Dermis microvascular lymphatic vessel endothelial cell (primary cell): ENCODE measurements at places on chromosomes 3 and 15.
A peak's percentile ranks its signal among the peaks of the same experiment; 100 is the strongest.

- no peak for DNase-seq
Observed at GRCh38 chr3:48141604-48142137, 46.5 kb downstream of the CDC25A start.

DNA sequence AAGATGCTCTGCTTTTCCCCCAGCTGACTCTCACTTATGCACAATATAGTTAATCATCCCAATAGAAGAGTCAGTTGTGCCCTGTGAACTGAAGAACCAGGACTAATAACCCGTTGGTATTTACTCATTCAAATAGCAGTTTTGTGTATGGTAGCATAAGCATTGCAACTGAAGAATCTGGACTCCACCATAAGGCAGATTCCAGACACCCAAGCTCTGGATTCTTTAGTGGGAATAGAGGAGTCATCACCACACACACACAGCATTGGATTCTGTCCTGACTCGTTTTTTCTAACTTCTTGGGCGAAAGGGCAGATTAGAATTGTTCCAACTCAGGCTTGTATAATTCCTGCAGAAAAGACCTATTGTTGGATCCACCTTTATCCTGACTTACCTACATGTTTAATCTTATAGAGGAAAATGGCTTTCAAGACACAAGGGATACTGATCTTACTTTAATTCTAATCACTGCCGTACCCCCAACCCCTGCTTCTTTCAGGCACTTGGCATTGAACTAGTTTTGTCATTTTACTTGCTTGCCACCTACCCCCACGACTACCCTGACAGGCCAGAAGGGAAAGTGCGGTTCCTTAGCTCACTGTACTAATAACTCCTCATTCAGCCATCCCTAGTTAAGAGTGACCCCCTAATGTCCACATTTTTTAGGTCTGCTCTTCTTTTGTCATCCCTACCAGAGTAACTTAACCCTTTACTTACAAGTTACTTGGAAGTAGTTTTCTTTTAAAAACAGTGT lies 42.3 kb downstream of the NKIRAS1 start:
- DNase-seq = no peak

DNA sequence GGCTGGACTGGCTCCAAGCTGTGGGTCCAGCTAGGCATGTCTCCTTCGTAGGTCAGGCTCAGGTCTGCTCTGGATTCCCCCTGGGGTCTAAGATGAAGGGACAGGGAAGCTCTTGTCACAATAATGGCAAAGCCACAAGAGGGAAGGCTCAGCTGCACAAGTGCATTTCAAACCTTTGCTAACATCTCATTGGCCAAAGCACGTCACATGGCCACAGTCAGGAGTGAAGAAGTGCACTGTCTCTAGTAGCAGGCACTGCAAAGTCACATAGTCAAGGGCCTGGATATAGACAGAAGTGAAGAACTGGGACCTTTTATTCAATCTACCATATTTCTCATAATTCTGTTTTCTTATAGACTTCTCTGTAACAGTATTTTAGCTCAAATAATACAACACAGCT lies 20.1 kb downstream of the DLEC1 start:
- no peak for DNase-seq

GRCh38 chr15:75713338-75713895 lies 769 bp upstream of the CSPG4 start:
- DNase-seq = no peak

DNA sequence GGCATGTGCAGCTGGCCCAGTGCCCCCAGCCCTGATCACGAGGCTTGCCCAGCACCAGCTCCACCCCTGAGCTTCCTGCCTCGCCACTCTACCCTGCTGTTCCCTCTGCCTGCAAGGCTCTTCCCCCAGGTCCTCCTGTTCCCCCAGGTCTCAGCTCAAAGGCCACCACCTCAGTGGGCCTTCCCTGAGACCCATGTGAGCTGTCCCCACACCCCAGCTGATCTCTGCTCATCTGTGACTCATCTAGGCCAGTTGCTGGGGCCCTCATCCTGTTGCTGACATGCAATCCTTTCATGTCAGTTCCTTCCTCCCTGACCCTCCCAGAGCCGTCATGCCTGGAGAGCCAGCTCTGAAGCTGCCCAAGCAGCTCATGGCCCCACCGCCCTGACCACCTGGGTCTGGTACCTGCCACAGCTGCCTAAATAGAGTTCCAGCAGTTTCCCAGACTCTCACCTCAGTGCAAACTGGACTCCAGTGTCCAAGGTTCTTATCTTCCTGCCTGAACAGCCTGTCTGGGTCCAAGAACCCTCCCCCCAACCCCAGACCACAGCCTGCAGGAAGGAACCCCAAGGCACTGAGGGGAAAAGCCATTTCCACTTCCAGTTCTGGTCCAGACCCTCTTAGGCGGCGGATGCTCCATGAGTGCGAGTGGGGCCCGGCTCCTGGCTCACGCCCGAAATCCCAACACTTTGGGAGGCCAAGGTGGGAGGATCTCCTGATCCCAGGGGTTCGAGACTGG lies 116.6 kb upstream of the IQSEC1 start:
- DNase-seq = peak; percentile 85

GRCh38 chr3:69838217-69838616 lies 99.0 kb downstream of the MITF start:
- DNase-seq = no peak

DNA sequence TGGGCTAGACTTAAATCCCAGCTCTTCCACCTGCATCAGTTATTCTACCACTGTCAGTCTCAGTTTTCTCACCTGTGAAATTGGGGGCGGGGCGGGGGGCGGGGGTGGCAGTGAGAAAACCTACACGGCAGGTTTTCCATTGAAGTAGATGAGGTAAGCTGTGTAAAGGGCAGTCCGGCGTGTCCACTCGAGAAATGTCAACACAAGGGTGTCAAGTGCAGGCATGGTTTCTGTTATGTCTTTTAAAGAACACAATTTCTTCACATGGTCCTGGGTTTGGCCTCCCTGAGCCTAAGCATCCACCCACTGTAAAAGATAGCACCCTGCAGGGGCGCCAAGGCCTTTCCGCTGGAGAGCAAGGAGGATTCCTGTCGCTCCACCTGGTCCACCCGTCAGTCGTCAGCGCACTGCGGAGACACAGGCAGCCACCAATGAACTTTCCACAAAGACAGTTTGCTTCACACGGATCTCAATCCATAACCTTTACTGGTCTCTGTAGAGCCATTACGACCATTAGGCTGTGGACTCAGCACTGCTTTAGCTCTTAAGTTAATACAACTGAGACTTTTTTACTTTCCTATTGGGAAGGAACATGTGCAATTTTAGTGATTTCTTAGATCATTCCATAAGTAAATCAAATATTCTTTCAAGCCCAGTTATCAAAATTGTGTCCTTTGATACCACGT lies 99.5 kb upstream of the FOXB1 start:
- no peak for DNase-seq

DNA sequence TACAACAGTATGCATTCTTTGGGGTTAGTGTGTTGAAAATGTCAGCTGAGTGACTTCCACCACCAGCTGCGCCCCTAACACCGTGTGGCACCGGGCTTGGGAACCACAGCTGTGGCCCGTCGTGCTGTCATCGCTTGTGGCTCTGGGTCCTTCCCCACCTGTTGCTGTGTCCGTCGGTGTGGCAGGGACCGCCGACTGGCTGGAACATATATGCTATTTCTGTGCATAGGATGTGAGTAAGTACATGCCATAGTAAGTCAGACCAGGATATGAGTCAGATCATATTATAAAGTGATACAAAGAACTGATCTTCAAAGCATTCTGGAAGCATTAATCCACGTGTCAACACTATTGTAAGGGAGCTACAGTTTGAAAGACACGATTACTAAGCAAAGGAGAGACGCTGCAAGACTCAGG lies 31.9 kb downstream of the EHD4 start:
- peak; percentile 71 for DNase-seq

GRCh38 chr15:82174471-82175235 lies 87.9 kb downstream of the EFL1 start:
- DNase-seq = no peak

DNA sequence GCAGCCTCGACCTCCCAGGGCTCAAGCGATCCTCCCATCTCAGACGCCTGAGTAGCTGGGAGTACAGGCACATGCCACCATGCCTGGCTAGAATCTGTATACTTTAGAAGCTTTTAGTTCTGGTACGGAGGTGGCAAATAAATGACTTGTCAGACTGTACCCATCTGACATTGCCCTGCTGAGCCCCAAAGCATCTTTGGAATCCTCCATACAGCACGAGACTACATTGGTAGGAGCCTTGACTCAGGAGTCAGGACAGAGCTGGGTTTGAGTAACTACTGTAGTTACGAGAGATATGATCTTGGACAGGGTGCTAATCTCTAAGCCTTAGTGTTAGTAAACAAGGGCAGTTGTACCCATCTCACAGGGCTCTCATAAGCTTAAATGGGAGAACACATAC lies 67.8 kb upstream of the NPHP3 start:
- no peak for DNase-seq

DNA sequence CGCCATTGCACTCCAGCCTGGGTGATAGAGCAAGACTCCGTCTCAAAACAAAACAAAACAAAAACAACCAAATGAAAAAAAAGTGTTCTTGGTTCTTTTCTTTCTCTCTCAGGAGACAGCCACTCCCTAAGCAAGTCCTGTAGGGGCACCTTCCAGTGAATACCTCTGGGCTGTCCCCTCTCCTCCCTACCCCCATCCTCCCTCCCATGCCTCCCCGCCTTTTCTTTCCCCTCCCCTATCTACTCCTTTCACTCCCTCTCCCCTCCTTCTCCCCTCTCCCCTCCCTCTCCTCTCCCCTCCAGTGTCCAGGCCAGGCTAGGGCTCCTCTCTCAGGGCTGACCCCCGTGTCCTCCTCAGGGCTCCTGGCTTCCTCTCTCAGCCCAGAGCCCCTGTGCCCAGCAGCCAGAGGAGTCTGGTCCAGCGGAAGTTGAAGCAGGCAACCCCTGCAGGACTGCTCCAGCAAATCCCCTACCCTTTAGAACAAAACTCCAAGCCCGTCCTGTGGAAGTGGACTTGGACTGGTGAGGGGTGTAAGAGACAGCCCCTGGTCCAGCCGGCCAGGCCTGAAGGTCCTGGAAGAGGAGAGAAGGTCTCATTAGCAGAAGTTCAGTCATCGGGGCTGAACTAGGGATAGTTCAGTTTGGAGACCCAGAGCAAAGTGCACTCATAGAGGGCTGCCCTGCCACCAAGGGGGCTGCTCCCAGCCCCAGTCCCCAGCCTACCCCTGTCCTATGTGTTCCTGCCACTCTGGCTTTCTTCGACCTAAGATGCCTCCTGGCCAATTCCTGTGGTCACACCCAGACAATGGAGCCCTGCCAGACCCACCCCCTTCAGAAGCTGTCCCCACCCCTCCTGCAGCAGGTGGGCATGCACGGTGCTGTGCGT lies 79.8 kb upstream of the IQSEC1 start:
- no peak for DNase-seq

DNA sequence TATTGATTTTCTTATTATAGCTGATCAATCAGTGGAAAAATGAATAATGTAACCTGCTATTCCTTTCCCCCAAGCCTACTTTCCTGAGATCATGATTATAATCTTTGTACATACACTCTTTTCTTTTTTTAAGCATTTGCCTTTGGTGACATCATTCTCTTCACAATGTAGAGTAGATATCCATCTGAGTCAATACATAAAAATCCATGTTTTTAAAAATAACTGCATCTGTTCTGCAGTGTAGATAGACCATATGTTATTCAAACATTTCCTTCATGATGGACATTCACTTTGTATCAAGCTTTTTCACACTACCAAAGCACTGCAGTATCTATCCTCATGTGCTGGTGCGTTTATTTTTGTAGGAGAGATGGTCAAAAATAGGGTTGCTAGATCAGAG lies 211.1 kb downstream of the PTPRG start:
- no peak for DNase-seq

- peak; percentile 32 for DNase-seq
Observed at GRCh38 chr3:146314871-146315270, 64.0 kb upstream of the PLSCR4 start.

DNA sequence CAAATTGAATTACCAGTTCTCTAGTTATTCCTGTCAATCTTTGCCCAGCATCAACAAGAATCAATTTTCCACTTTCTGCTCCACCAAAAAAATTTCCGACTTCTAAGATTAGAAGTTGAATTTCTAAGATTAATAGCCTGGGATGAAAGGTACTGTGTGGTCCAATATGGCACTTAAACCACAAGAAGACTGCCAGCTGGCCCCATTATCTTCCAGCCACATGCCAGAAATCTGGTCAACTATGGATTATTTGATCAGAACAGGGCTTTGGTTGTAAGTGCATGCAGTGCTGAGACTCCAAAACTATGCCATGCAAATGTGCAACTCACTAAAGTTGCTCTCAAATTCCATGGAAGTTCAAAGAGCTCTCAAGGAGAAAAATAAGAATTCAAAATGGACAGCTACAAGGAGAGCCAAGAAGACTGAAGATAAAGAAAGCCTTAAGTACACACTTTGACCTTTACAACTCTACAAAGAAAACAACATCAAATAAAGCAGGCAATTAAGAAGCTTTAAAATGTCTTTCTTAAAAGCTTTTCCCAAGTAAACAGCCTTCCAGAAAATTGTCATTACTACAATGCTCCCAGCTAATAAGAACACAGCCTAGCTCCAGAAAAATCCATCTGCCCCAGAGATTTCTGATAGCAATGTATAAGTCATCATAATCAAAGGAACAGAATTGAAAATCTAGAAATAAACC lies 64.2 kb downstream of the ST3GAL6 start:
- DNase-seq = no peak

GRCh38 chr3:110783541-110783940 lies 288.1 kb upstream of the NECTIN3 start:
- DNase-seq = no peak

DNA sequence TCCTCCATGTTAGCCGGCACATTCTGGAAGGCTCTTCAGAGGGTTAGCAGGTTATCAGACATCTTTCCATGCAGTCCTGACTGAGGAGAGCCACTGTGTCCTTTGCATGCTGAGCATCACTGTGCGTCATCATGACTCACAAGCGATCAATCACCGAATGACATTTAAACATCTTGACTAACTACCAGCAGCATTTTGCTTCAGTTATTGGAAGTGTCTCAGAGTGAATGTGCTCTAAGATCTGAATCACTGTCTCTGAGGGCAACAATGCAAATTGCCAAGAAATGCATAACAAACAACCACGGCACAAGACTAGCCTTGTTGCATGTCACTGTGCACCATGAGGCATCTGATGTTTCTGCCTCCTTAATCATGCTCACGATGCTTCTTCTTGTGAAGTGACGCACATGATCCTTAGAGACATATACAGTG lies 18.3 kb upstream of the ATP8B4 start:
- no peak for DNase-seq

DNA sequence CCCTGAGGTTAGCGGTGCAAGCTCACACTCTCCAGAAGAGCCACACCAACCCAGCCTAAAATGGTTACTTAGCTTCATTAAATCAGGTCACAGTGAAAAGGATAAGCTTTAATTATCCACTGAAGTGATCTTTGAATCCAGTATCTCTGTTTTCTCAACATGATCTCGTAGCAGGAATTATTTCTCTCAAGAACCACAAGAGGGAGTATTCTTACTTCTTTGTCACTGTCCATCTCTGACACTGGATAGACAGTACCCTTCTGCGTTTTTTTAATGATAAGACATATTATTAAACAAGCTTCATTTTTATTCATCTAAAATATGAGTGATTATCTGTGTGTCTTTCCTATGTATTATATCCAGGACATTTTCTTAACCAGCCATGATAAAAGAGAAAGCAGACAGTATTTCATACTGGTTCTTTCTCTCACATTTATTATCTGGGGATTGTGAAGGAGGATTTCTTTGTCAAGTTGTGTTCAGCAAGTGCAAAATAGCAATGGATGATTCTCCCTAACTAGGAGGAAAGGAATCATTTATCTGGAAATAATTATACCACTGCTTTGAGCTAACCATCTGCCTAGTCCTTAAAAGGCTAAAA lies 105.4 kb upstream of the CCDC54 start:
- peak; percentile 28 for DNase-seq

- no peak for DNase-seq
Observed at GRCh38 chr3:53749448-53749847, 96.8 kb downstream of the CHDH start.
